ENCODE measurements at places on chromosomes 11 and 22.

- DNase-seq = no peak
Measured at GRCh38 chr22:46286941-46287872, 9.5 kb upstream of the GTSE1 start.

DNA sequence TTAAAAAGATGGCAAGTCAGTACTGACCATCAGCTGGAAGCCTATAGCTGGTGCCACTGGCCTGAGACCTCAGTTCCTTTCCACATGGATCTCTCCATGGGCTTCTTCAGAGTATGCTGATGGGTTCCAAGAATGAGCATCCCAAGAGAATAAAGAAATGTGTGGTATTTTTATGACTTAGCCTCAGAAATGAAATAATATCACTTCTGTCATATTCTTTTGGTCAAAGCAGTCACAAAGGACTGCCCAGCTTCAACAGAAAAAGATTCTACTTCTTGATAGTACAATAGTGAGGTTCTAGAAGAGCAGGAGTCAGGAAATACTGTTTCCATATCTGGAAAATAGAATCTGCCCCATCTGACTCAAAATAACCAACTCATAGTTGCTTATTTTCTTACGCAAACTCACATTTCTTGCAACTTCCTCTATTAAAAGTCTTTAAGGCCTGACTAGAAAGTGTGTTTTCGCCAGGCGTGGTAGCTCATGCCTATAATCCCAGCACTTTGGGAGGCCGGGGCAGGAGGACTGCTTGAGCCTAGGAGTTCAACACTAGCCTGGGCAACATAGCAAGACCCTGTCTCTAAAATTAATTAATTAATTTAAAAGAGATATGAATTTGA lies 116.9 kb downstream of the SIK3 start:
- DNase-seq = no peak

DNA sequence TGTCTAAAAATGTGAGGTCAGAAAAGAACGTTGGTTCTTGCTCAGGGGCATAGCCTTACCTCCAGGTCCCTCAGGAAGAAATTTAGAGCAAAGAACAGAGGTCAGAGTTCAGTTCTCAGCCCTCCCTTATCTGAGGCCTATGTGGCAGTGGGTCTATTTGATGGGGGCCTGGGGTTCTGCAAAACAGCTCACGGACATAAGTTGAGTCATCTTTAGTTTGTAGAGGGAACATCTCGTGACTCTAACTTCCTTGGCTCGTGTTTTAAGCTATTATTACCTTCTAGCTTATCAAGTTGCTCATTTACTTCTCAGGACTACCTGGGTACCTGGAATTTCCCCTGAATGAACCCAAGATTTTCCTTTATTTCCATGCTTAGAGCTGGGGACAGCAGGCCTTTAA lies 91.3 kb upstream of the AMOTL1 start:
- DNase-seq = no peak

DNA sequence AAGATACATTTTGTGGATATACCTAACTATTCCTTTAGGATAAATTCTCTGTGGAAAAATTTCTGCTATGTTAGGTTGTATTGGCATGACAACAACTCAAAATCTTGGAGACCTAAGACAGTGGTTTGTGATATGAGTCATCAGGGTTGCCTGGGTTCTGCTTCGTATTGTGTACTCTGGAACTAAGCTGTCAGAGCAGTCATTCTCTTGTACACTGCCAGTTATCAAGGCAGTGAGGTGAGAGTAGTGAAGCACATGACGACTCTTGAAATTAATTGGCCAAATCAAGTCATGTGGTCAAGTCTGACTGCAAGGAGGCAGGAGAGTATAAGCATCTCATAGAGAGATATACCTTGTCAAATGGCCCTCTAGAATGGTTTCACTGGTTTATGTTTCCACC lies 104.4 kb downstream of the FANCF start:
- DNase-seq = no peak

- DNase-seq = no peak
Measured at GRCh38 chr11:28966951-28967350, 858.8 kb downstream of the METTL15 start.

DNA sequence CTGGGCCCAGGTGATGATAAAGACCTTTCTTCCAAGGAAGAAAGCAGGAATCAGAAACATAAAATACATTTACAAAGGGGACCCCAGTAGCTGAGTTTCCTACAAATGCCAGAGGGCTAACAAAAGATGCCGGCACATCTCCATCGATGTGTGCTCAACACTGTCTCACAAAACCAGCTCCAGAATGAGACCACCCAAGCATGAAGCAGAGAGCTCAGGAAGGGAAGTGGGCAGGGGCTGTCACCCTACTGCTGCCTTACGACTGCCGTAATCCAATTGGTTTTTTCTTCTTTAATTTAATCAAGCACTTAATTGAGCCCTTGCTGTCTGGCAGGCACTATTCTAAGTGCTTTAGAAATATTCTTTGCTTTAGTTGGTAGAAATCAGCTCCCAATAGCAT lies 26.1 kb downstream of the SMCO4 start:
- DNase-seq = no peak

- DNase-seq = no peak
Measured at GRCh38 chr11:44887636-44888035, 63.0 kb downstream of the TP53I11 start.

GRCh38 chr11:31856248-31856647 lies 45.1 kb upstream of the PAX6 start:
- DNase-seq = no peak

DNA sequence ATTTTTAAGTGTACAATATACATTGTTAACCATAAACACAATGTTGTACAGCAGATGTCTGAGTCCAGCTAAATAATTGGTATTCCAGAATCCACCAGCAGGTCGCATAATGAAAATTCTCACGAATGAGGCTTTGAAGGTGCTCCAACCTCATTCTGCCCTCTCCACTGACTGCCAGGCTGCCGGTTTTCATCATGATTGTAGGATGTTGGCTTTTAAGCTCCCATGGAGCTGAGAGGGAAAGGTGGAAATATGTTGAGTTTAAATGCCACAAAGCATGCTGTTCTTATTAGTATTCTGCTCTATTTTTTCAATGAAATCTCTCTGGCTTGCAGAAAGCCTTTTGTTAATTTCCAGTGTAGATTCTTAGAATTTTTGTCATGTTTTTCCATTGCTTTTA lies 337.2 kb upstream of the DDI1 start:
- no peak for DNase-seq

DNA sequence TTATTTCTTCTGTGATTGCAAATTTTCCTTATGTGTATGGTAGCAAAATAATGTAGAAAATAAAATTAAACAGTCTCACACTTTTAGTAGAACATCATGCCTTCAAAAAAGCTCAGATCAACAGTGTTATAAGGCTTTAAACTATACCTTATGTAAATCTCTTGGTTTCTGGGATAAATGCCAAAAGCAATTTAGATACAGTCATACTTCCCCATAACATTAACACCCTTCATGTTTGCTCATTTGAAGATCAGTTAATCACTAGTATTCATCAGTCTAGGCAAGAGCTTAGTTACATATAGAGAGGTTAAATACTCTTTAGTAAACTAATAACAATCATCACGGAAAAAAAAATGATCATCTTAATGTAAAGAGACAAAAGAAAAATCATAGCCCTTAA lies 421.8 kb upstream of the ANO3 start:
- DNase-seq = no peak

GRCh38 chr11:48013269-48013901 lies 33.0 kb downstream of the PTPRJ start:
- no peak for DNase-seq

DNA sequence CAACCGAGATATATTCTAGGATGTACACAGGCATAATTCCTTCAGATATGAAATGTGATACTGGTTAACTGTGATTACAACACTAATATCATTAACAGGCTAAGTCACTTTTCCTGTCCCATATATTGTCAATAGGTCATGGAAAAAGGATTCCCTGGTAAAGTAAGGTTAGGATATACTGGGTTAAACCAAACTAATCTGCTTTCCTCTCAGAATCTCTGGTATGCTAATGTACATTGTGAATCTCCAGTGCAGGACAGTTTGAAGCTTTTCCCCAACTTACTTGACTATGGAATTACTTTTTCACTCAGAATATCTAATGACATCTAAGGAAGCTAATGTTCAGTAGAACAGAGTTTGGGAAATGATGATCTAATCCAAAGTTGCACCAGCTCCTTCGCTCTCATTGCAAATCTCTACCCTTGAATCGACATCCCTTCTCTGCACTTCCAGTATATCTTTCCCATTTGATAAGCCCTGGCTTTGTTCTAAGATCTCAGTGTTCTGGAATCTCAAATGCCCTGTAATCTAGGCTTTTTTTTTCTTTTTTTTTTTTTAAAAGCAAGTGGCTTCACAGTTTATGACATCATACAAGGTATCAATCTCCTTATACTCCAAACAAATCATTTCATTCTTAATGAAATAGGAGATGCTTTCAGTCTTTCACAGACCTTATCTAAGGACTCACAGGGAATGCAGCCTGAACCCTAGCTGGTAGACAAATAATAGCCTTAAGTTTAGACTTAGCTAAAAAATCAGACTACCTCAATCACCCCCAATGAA lies 43.8 kb downstream of the COPB1 start:
- no peak for DNase-seq

DNA sequence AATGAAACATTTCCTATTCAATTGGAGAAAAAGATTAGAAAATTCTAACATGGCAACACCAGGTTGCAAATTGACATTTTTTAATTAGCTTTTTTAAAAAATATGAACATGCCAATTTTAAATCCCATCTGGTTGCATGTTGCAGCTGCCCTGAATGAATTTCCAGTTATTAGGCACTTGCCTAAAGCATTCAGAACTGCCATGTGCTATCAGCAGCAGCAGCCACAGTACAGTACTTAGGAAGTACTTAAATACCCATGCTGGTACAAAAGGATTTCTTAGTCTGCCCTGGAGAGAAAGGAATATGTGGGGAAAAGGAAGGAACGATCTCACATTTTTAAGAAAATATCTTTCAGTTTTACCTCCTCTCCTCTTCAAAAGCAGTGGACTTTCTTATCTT lies 46.2 kb downstream of the FAM168A start:
- no peak for DNase-seq

GRCh38 chr22:31899669-31900068 lies 44.7 kb upstream of the YWHAH start:
- no peak for DNase-seq

- DNase-seq = no peak
Measured at GRCh38 chr11:65355013-65355775, 643 bp downstream of the TIGD3 start.

GRCh38 chr11:125532668-125533067 lies 36.6 kb upstream of the FEZ1 start:
- DNase-seq = no peak

DNA sequence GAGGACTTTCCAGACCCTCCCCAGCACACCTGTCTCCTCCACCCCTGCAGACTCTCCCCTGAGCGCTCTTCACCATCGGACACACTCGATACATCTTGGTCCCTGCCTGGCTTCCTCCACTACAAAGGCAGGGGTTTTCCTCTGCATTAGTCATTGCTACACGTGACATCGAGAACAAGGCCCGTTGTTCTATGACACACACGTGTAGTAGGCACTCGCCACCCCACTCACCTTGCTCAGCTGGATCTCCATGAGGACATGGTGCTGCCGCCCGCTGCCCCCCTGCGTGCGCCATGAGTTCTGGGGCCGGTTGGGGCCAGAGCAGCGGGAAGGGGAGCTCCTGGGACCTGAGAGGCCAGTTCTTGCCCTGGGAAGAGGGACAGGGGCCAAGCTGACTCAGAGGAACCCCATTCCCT lies 16.7 kb downstream of the ATG2A start:
- DNase-seq = no peak

DNA sequence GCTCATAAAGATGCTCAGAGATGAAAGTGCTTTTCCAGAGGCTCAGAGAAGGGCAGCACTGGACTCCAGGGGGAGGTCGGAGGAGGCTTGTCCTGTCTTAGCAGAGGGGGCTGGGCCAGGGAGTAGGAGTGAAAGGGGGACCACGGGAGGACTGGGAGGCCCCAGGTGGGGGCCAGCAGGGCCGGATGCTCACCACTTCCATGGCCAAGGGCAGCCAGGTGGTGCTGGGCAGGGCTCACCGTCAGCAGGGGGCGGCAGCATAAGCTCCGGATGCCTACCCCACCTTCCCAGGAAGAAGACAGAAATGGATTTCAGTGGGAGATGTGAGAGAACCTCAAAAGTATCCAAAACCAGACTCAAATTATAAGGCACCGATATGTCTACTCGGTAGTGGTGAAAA lies 11.0 kb downstream of the RAB36 start:
- no peak for DNase-seq

GRCh38 chr22:23686416-23687024 lies 4.3 kb upstream of the RGL4 start:
- no peak for DNase-seq

GRCh38 chr22:43154887-43155536 lies 3.7 kb downstream of the TSPO start:
- DNase-seq = no peak

DNA sequence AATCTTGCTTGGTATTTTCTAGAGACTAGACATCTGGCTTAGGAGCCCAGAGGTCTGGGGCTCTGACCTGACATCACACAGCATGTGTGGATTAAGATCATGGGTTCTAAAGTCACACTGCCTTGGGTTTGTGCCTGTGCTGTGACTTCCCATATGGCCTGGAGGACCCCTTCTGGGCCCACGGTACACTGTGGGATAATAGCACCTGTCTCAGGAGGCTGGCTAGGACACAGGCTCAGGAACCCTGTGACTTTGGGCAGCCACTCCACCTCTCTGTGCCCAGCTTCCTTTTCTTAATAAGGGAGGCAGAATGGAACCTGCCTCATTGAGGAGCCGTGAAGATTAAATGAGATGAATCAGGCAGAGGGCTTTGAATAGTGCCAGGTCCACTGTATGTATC lies 99.2 kb upstream of the B3GAT1 start:
- DNase-seq = no peak

DNA sequence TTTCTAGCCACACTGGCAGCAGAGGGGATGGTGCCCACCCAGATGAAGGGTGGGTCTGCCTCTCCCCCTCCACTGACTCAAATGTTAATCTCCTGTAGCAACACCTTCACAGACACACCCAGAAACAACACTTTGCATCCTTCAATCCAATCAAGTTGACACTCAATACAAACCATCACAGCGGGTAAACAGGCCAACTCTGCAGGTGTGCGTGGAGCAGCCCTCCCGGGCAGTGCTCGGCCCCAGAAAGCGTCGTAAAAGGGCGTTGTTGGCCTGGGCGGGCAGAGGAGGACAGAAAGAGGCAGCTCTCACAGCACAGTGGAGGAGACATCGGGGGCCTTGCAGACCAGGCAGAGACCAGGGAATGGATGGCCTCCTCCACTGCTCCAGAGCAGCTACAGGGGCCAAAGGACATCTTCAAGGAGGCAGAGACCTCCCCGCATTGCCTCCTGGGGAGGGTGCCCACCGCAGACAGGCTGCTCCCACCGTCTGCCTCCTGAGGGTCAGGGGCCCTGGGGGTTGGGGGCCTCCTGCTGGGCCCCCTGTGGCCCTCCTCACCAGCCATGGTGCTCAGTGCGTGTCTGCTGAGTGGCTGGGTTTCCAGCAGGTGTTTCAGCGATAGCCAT lies 56.1 kb upstream of the FADD start:
- no peak for DNase-seq

Data from brain pericyte (primary cell).